ENCODE measurements at places on chromosomes 16 and 17.
A peak's percentile ranks its signal among the peaks of the same experiment; 100 is the strongest.

GRCh38 chr16:64870859-64871258, 251.0 kb downstream of the CDH11 start:
- no peak for DNase-seq

- DNase-seq: no peak
These were observed 136.1 kb upstream of the CIBAR2 start for GRCh38 chr16:85248342-85248741.

GRCh38 chr16:9610727-9611126, 519.3 kb downstream of the HAPSTR1 start:
- no peak for DNase-seq

GRCh38 chr16:50642349-50642748, 38.8 kb downstream of the SNX20 start:
- no peak for DNase-seq

GRCh38 chr17:76032780-76033108, 5.6 kb upstream of the EVPL start:
- DNase-seq: no peak

DNA sequence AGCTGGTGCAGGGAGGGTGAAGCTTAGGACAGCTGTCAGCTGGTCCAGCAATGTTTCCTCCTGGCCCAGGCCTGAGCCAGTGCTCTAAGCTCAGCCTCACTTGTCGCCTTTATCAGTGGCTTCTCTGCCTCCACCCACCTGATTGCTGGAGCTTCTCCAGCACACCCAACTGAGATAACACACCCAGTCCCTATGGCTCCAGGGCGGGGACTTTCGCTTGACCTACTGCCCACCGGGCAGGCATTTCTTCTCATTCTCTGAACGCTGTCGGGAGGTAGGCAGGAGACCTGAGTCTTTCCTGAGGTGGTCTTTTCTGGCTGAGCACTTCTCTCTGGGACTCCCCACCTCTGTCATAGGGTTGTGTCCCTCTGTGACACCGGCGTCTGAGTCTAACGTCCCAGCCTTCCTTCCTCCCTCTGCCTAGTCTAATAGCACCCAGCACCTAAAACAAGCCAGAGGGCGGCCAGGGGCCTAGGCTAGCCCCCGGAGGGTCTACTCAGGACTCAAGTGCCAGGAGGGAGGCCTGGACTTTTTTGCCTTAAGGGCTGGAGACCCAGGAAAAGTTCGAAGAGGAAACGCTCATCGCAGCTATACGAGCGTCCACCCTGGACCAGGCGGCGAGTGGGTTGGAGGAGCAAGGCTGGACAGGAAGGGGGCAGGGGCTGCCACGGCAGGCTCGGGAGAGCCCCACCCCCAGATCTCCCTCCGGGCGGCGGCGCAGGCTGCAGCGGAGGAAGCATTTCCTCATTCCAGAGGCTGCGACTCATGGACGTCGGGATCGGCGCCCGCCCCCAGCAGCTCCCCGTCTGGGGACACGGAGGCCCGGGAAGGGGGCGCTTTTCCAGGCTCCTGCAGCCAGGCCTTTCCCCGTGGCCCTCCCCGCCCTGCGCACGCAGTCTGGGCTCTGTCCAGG, 756 bp downstream of the TAX1BP3 start:
- no peak for DNase-seq

GRCh38 chr17:6542577-6542976, 13.8 kb downstream of the PITPNM3 start:
- DNase-seq: no peak

GRCh38 chr17:50051606-50052005, 4.3 kb upstream of the ITGA3 start:
- DNase-seq: no peak

GRCh38 chr16:31055613-31056012, 18.4 kb downstream of the ZNF668 start:
- DNase-seq: no peak

GRCh38 chr16:51876934-51877333, 670.0 kb downstream of the TOX3 start:
- no peak for DNase-seq

DNA sequence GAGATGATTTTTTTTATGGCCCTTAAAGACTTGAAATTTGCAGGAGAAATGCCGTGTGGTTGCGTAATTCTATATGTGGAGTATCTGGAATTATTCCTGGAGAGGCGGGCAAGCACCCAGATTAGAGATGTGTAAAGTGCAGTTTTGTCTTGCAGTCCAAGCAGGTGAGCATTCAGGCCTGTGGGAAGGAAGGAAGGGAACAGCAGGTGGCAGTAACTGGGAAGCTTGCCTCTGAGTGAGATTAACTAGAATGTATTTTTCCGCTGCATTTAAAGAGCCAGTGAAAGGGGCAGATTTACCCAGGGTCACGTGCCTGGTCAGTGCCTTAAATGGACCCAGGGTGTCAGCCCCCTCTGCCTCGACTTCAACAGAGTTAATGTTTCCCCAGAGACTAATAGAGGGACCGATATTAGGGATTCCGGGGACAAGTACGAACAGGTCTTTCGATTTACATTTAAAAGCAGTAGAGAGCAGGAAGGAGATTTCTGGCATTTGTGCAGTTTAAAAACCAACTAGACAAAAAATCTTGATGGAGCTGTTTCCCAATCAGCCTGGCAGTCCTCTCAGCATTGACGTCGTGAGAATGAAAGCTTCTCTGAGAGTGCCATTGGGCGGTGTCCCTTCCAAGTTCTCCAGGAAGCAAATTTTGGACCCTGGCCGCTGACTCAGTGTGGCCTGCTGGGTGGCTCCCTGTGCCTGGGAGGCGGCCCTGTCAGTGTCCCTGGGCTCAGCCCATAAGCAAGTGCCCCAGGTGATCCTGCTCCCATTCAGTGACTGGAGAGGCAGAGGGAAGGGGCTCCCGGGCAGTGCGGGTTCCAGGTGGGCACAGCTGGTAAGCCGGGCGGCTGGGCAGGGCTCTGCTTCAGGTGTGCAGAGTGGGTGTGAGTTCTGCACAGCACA, 38.2 kb downstream of the KSR1 start:
- DNase-seq: no peak

DNA sequence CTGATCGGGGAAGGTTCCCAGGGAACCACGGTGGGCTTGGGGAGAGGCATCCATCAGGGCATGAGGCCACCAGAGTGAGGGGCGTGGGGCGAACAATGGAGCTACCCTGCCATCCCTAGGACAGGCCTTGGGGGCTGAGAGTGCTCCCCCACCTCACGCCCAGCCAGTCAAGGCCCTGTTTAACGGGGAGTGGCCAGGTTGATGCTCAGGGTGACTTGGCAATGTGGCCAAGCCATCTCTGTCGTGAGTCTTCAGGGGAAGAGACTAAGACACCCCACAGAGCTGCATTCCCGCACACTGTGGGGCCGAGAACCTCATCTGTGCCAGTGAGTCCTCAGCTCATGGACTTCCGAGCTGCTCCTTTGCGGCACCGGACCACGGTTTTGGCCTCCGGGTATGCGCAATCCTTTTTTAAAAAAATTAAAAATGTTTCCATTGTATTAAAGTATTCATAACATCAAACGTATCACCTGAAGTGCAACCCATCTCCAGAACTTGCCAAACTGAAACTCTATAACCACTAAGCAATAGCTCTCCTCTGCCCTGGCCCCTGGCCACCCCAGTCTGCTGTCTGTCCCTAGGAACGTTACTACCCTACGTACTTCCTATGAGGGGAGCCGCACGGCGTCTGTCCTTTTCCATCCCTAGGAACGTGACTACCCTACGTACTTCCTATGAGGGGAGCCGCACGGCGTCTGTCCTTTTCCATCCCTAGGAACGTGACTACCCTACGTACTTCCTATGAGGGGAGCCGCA, 71.8 kb upstream of the DOC2B start:
- DNase-seq: no peak

GRCh38 chr17:65560628-65561451, 608 bp downstream of the AXIN2 start:
- peak; percentile 48 for DNase-seq
